Stimulated activated CD4-positive, alpha-beta T cell treated with anti-CD3 and anti-CD28 coated beads, TNF-alpha, amount 100 ng/mL, for 1 hour (primary cell): ENCODE measurements at places on chromosomes 7 and 10.

- DNase-seq = no peak
These were observed 49.8 kb upstream of the SRRM3 start for GRCh38 chr7:76151932-76152331.

- no peak for DNase-seq
These were observed 374.6 kb downstream of the DNAJB6 start for GRCh38 chr7:157711353-157711888.

DNA sequence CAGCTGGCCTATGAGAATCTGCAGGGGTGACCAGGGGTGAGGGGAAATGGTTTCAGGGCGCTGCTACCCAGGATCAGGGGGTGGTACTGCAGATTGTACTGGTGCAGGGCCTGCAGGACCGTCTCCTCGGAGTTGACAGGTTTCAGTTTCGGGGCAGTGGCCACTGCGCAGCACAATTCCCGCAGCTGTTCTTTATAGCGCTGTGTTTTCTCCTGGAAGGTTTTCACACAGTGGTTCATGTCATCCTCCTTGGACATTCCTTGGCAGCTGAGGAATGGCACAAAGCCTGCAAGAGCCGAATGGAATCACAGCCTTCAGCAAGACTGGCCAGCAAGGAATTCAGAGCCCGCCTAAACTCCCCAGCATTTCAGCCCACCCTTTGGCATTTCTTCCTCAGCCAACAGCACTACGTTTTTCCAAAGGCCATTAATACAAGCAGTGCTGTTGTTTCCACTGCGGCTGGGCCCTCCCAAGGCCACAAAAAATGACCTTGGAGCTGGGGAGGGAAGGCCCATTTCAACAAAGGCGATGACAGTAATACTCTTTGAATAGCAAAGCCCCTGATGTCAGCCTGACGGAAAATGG is 44.9 kb downstream of the PNLIPRP2 start:
- no peak for DNase-seq

DNA sequence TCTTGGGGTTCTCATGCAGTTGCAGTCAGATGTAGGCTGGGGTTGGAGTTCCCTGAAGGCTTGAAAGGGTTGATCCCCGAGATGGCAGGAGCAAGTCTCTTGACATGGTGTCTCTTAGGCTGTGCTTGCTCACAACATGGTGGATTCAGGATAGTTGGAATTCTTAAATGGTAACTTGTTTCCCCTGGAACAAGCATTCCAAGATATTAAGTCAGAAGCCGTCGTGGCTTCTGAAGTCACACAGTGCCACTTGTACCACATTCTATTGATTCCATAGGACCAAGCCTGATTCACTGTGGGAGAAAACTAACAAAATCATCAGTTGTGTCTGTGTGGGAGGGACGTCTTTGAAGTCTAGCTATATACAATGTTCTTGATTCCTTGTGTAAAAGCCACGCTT is 3.5 kb upstream of the SLC35B4 start:
- DNase-seq = no peak

- DNase-seq = no peak
These were observed 7.7 kb upstream of the OPN1SW start for GRCh38 chr7:128783143-128783861.

DNA sequence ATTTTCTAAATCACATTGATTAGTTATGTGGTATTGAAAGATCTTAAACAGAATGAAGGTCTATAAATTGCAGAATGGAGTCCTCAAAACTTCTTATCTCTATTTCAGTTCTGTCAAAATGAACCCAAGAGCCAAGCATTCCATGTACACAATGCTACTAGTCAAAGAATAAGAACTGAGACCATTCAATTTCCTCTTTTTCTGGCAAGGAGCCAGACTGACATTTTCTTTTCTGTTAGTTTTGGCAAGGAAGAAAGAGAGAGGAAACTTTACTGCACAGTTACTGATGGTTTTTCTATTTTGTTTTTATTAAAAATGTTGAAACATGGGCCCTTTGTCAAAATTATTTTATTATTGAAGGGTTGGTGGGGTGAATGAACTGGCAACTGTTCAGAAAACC is 181.8 kb upstream of the FERD3L start:
- DNase-seq = no peak
